ENCODE measurements at places on chromosomes 12 and 14.

DNA sequence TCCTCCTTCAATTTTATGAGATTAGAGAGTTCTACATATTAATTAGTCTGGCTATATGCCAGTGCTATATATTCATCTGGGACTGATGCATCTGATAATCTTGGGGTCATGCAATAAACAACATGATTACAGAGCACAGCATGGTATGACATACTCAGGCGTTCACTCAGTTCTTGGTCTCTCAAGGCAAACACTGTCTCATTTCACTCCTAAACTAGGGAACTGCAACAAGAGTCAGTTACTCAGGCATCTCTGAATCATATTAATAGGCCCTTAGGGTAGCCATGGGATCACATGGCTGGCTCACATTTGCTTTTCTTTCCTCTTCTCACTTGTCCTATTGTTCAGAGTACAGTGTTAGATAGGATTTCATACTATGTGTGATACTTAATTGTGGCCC lies 91.8 kb upstream of the TMEM260 start:
- no peak for DNase-seq

DNA sequence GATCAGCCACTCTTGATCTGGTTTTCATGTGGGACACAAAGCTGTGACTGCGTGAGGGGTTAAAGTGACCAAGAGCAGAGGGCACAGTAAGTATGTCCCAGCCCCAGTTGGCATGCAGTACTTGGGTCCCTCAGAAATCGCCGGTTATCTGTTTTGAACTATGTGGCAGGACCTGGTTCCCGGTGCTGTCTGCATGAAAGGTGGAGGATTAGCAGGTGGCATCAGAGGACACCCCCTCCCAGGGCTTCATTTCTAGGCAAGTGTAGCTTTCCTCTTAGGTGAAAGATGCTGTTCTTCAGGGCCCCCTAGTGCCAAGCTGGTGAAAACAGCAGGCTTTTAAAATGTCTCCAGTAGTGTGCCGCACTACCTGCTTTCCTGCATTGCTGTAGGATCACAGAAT lies 57.1 kb downstream of the ATG14 start:
- DNase-seq = peak; percentile 30

DNA sequence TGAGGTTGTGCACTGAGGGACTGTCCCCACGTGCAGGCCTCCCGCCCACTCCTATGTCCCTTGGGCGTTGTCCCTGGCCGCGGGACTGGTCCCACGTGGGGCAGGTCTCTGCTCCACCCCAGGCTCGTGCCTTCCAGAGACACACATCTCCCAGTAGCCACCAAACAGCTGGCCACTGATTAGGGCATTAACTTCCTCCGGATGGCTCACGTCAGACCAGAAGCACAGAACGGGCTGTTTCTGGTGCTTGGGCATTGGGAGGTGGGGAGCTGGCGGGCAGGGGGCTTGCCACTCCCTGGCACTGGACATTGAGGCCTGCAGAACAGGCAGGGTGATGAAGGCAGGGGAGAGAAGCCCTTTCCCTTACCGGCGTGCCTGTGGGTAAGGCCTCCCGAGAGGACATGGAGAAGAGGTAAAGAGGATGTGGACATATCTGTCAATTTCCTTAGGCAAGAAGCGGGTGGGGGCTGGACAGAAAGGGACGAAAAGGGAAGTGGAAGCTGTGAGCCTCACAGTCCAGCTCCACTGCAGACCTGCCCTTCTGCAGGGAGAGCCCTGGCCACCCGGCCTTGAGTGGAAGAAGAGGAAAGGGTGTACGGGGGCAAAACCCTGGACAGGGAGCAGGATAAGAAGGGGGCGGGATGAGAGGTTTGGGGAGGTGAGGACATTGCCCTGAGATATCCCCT lies 101.2 kb downstream of the NINJ2 start:
- DNase-seq = no peak

- DNase-seq = no peak
These were observed 53.4 kb upstream of the BDKRB2 start for GRCh38 chr14:96151242-96151641.

DNA sequence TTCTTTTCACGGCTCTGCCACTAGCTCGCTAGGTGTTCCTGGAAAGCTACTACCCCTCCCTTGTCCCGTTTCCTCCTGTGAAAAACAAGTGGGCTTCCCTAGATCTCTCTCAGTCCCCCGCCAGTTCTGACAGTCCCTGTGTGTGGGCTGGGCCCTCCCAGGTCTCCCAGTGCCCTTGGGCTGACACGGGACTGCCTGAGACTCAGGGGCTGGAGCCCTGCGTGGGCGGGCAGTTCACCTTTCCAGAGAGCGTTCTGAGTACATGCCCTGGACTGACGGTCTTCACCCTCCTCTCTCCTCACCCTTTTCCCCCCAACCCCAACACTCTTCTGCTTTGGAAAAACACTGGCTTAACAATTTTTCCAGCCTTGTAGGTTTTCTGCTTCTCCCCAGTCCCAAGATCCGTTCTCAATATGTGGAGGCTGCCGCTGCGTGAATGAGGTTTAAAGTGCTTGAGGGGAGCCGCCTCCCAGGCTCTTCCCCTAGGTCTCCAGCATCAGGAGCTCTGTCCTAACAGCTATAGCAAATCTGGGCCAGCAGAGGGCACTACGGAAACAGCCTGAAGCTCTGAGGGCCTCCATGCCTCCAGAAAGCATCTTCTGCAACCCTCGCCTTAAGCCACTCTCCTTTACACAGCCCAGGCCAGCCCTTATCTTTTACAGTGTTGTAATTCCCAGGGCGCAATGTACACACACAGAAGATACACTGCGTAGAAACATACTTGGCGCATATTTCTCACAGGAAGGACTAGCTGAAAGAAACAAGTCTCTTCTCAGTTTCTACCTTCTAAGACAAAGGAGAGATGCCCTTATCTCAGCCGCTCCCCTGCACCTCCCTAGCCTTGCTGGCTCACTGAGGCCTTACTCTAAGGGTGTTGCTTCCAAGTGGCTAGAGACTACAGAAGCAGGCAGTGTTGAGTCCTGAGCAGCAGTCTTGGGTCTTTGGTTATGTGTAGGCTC lies 10.4 kb upstream of the DCD start:
- DNase-seq = peak; percentile 75

GRCh38 chr12:46387670-46388069 lies 15.1 kb upstream of the SLC38A2 start:
- no peak for DNase-seq
